ENCODE measurements at places on chromosomes 6 and 20. TPM values are rescaled to one million over a fixed set of nuclear protein-coding genes. Genes with fewer than 3 reads are reported as not detected.

COL20A1 gene
- total RNA-seq, result not detected

NNAT gene
- total RNA-seq, result not detected

HTR1E gene
- not detected for total RNA-seq

ZNF334 gene
- total RNA-seq, result 0.58 TPM

GRCh38 chr6:79330704-79331103 is 96.2 kb upstream of the HMGN3 start:
- no peak for DNase-seq

GRCh38 chr20:24984961-24985640 is 7.5 kb downstream of the APMAP start:
- no peak for DNase-seq

DNA sequence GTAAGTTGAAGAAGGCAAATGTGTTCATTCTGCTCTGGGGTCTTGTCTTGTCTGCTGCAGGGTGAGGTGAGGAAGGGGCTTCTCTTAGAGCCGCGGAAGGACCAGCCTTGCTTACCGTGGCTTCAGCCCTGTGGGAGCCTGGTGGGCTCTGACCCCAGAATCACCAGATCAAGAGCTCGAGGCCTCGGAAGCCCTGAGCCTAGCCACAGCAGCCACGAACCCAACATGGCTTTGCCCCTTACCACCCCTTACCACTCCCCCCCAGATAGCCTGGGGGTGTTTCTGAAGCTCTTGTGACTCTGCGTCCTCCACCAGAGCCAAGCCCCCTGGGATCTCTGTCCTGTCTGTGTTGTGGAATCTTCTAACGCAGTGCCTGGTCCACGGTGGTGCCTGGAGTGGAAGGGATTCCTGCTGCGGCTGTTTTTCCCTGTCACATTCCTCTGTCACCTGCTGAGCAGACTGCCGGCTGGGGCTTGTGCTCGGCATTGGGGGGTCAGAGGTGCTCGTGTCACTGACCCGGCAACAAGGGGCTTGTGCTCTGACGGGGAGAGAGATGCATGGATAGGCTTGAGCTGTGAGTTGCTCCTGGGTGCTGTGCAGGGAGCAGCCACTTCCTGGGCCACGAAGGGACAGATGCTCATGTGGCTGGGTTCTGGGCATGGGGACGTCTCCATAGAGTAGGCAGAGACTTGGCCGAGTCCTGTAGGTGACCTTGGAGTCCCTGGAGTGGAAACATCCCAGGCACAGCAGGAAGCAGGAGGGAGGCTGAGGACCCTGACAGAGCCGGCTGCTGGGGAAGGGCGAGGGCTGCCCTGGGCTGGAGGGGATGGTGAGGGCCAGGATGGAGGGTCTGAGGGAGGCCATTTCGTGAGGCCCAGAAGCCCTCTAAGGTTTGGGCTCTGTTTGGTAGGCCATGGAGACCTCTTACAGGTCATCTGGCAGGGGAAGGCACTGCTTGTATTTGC is 316.0 kb downstream of the QKI start:
- no peak for DNase-seq

- no peak for DNase-seq
Measured at GRCh38 chr20:9269280-9269971, 200.5 kb downstream of the PLCB4 start.

- peak; percentile 45 for DNase-seq
Measured at GRCh38 chr20:19975901-19976300, 41.3 kb upstream of the NAA20 start.

GRCh38 chr6:17361013-17361412 is 32.4 kb upstream of the CAP2 start:
- DNase-seq, result peak; percentile 48
